ENCODE measurements at places on chromosomes 2 and 18.

DNA sequence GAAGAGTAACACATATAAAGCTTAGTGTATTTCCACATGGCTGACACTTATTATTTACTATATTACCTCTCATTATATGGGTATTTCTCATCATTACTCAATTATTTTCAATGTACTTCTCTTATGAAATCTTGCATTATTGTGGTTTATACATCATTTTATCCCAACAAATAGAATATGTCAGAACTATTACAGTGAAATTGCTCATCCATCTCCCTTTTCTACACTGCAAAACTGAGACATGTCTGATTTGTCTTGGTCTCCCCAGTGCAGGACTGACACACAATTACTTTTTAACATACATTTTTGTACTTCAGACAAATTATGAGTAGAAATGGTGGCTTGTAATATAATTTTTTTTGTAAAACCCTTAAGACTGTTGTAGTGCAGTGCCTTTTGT, 600.9 kb downstream of the PLCL1 start:
- DNase-seq: no peak

DNA sequence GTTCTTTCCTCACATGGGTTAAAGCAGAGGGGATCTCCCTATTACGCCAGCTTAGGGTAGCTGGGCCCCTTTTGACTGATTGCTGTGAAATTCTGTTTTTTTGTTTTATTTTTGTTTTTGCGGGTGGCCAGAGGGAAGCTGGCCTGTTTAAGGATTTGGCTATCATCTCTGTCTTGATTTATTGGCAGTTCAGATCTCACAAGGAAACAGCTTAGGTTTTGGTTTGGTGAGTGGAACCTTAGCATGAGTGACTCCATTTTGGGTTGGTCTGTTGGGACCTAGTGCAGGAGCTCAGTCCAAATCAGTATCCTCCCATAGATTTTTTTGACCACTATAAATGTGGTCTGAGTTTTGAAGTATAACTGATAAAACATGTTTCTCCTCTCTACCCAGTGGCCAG, 25.6 kb upstream of the NTSR2 start:
- DNase-seq: no peak

- no peak for DNase-seq
Observed at GRCh38 chr2:40445467-40445866, 6.4 kb downstream of the SLC8A1 start.

- no peak for DNase-seq
Observed at GRCh38 chr2:48527226-48527885, 2.6 kb upstream of the STON1 start.
